ENCODE measurements at places on chromosomes 7 and 10.

DNA sequence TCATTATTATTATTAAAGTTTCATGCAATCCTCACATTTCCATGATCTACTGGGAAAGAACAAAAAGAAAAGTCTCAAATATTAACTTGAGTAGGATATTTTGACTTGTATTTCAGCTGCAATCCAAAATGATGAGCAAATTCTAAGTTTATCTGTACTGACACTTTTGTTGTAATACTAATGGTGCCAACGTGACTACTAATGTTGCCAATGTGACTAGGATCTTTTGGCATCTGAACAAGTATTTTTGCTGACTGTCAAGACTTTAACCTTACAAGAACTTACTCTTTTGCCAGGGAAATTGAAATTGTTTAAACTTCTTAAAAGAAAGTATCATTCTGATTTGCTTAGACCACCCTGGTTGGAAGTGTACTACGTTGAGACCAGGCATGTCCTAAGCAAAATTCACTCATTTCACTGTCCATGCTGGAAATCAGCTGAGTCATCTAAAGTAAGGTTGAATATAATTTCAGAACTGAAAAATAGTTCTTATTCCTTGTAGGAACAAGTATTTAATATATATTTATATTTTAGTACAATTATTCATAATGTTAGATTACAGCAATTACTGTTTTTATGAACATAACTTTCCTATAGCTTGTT lies 78.5 kb upstream of the LYZL1 start:
- no peak for DNase-seq

GRCh38 chr7:97094284-97094930 lies 23.1 kb upstream of the SDHAF3 start:
- DNase-seq, result no peak

GRCh38 chr7:74455928-74456327 lies 2.2 kb downstream of the GTF2IRD1 start:
- no peak for DNase-seq

DNA sequence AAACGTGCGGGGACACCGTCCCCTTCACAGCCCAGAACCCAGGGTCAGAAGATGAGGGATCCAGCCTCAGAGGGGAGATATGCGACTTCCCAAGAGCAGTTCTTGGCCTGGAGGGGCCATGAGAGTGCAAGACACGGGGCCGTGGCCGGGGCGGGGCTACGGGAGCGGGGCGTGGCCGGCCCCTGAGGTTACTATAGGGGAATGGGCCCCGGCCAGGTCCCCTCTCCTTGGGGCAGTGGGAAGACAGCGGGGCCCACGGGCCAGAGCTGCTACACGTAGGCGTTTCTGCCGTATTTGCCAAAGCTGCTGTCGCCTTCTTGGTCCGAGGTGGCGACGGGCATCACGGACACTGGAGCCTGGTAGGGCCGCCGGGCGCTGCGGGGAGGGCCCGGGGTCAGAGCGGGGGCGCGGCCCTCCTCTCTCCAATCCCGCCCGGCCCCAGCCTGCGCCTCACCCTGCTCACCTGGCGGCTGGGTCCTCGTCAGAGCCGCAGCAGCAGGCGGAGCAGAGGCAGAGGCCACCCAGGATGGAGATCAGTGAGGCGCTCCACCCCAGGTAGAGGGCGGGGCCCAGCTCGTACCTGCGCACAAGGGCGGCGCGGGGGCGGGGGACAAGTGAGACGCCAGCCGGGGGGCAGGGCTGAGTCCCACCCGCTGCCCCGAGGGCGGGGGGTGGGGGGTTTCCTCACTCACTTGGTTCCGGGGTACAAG lies 5.3 kb downstream of the CLDN15 start:
- DNase-seq, result no peak

GRCh38 chr10:1327759-1328158 lies 271.6 kb downstream of the WDR37 start:
- DNase-seq, result no peak

DNA sequence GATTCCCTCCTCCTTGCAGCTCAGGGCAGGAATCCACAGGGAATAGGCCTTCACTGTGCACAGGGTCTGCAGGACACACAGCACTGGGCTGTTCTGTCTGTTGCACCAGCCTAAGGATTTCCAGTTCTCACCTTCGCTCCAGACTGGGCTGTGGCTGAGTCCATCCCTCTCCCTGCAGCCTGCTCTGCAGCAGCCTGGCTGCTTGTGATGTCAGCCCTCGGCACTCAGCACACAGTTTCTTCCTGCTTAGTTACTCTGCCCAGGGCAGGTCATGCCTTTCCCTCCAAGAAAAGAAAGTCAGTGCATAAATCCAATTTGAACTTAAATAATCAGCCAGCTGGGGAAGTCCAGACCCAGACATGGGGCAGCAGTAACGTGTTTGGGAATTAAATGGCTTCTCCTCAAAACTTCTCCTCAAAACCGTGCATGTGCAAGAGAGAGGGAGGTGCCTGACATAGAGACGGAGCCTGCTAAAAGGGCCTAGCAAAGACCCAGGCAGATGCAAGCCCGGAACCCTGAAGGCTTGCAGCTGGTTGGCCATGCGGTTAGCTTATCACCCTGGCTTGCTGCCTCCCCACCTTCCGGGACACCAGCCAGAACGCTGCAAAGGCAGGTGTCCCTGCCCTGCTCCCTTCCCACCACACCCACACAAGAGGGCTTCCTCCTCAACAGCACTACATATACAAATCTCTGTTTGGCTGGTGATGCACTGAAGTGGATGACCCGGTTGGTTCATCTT lies 10.9 kb upstream of the GDF2 start:
- DNase-seq, result no peak
